NCI-H510A (cell line): ENCODE measurements at places on chromosomes 16 and 17.

DNA sequence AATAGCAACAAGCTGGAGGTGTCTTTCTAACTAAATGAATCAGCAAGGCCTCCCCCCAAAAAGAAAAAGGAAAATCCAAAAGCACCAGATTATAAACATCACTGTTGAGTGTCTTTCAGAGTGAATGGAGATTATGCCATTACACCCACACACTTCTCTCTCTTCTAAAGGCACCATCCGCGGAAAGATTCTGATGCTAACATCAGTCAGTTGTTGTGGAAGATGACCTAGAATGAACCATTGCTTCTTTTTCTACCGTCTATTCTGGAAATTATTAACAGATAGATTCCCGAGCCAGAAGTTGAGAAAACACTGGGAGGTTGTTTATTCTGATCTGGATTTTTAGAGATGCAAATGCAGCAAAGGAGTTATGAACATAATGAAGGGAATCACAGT is 60.9 kb upstream of the FAM20A start:
- no peak for DNase-seq

GRCh38 chr17:9875441-9875840 is 29.6 kb downstream of the RCVRN start:
- no peak for DNase-seq

- no peak for DNase-seq
These were observed 12.8 kb downstream of the FLYWCH2 start for GRCh38 chr16:2895813-2896212.

DNA sequence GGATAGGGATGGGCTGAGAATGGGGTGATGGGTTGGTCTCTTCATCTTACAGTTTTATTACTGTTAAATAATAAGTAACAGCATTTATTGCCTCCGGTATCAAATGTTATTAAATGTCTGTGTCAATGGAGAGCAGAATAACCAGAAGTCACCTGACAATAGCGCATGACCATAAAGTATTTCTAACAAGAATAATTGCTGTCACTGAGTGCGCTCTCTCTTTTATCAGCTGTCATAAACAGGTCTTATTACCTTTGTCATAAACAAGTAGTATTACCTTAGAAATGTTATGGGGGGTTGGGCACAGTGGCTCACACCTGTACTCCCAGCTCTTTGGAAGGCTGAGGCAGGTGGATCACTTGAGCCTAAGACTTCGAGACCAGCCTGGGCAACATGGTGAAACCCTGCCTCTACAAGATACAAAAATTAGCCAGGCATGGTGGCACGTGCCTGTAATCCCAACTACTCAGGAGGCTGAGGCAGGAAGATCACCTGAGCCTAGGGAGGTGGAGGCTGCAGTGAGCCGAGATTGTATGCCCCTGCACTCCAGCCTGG is 120.6 kb downstream of the MAP2K6 start:
- no peak for DNase-seq

DNA sequence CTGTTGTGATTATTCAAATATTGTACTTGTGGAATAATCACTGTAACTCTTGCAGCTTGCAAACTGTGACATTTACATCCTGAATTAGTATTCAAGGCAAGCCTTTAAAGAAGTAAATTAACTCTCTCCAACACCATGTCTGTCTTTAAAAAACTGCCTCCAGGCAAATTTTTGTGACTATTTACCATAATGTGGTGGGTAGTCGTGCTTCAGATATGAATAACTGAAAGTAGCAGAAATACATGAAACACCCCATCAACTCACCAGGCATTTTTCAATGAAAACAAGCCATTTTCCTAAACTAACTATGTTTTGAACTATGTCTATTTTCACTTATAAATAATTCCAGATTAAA is 217.4 kb upstream of the PSMD7 start:
- DNase-seq, result no peak

- DNase-seq, result no peak
These were observed 28.0 kb downstream of the ADGRG5 start for GRCh38 chr16:57570301-57571070.

- no peak for DNase-seq
These were observed 13.7 kb downstream of the ATP2A3 start for GRCh38 chr17:3950584-3950983.

DNA sequence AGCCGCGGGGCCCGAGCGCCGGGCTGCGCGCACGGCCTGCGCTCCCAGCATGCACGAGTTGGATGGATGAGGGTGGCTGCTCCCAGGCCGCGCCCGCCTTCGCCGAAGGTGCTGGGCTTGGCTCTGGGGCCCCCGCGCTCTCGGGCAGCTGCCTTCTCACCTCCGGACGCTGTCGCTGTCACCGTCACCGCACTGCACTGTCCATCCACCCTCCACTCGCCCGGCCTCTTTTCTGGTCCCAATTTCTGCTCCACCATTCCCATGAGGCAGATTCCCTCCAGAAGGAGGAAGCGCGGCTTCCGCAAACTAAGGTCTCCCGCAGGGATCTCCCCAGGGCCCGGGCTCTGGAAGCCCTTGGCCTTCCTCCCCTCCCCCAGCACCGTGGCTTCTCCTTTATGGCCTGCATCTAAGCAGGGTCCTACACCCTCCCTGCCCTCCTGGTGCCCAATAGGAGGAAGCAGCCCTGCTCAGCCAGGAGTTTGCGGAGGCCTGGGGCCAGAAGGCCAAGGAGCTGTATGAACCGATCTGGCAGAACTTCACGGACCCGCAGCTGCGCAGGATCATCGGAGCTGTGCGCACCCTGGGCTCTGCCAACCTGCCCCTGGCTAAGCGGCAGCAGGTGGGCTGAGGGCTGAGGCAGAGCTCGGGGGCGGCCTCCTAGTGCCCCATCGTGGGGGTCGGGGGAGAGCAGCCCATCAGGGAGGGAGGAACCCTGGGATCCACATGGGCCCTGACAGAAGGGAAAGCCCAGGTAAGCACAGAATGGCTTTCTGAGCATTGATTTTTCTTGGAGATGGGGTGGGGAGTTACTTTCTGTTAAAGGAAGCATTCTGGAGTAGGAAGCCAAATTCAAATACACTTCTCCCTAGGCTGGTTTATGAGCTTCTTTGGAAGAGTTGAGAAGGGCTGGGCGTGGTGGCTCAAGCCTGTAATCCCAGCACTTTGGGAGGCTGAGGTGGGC is 899 bp downstream of the ACE start:
- DNase-seq, result peak; percentile 85

DNA sequence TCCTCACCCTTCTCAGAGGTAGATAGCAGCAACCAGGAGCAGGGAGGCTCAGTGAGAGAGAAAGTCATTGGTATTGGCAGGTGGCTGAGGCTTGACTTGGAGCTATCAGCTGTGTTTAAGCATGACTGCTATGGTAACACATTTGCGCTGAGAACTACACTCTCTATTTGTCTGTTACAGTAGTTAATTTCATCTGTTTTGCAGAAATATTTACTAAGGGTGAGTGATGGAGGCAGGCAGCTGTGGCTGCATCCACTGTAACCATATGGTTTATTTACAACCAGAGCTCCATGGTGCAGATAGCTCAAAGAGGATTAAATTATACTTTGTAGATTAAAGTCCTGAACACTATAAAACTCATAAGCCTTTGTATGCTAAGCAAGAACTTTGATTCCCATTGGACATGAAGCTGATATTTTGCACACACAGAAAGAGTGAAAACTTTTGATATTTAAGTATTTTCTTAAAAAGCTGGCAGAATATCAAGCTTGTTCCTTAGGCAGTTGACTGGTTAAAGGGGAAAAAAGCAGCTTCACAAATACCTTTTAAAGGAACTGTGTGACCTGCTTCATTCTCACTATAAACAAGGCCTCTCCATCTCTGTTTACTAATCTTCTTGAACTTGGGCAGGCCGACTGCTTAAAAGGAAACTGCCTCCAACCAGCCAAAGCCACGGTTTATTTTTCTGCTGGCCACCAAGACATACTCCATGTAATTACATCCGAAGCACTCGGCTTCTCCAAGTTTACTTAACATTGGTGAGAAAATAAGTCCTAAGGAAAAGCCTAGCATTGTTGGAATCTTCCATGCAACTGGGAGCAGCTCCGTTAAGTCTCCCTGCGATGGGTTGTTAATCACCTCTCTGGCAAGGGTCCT is 299.8 kb upstream of the ZFHX3 start:
- no peak for DNase-seq

DNA sequence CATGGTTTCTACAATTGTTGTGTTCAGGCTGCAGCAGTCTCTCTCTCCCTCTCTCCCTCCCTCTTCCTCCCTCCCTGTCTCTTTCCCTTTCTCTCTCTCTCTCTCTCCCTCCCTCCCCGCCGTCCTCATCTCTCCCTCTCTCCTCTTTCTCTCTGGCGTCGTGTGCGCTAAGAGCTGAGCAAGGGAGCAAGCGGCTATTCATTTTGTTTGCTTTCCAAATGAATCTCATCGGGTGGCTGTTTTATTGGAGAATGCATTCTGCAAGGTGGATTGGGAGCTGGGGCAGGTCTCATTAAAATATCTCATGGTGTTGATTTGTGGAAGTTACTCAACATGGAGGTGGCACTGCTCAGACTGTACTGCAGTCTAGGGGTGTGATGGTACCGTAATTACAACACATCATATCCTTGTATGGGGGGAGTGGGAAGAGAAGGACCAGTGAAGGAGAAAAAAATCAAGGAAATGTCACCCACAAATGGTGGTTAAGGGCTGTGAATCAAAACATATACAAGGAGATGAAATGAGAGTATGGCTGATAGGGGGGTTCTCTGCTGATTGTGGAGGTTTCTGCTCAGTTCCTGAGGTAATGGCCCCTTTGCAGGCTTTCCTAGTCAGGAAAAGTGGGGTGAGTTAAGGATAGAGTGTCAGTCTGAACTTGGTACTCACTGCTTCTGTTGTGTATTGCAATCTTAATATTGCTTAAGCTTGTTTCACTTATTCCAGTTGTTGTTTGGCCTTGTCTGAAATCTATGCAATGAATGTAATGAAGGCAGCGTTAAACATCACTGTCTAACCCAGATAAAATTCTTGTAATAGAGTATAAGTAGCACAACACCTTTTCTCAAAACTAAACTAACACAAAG is 2.7 kb downstream of the MSL1 start:
- peak; percentile 22 for DNase-seq

- no peak for DNase-seq
These were observed 40.8 kb downstream of the YPEL2 start for GRCh38 chr17:59372138-59372751.

GRCh38 chr16:80836846-80837245 is 32.4 kb upstream of the CDYL2 start:
- no peak for DNase-seq

GRCh38 chr17:62763891-62764600 is 44.1 kb downstream of the MARCHF10 start:
- DNase-seq, result no peak

- no peak for DNase-seq
These were observed 40.2 kb downstream of the HS3ST3B1 start for GRCh38 chr17:14340857-14341754.

- DNase-seq, result no peak
These were observed 1.3 kb downstream of the RBBP6 start for GRCh38 chr16:24540602-24541210.
